ENCODE measurements at places on chromosomes 1 and 21.

DNA sequence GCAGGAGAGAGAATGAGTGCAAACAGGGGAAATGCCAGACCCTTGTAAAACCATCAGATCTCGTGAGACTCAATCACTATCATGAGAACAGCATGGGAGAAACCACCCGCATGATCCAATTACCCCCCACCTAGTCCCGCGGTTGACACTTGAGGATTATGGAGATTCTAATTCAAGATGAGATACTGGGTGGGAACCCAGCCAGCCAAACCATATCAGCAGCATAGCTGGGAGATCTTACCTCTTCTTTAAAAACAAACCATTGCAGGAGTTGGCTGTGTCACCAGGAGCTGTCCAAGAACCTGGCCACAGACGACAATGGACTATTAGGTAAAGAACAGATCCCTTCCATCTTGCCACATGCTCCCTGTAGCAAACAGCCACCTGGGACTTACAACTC, 422.7 kb downstream of the MATN1 start:
- no peak for DNase-seq

GRCh38 chr1:234780112-234780511, 170.1 kb upstream of the IRF2BP2 start:
- no peak for DNase-seq

GRCh38 chr1:26020330-26020768, 1.2 kb upstream of the EXTL1 start:
- no peak for DNase-seq

- no peak for DNase-seq
Observed at GRCh38 chr1:101363891-101364318, 127.1 kb downstream of the S1PR1 start.

DNA sequence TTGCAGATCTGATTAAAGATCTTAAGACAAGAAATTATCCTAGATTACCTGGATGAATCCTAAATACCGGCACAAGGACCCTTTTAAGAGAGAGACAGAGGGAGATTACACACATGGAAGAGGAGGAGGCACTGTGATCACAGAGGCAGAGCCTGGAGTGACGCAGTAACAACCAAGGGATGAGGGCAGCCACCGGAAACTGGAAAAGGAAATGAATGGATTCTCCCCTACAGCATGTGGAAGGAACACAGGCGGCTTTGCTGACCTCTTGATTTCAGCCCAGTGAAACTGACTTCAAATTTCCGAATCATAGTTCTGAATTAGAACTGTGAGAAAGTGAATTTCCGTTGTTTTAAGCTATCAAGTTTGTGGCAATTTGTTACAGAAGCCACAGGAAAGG, 50.2 kb upstream of the IVNS1ABP start:
- DNase-seq, result no peak

GRCh38 chr1:180310095-180310494, 80.0 kb downstream of the LHX4 start:
- no peak for DNase-seq

- no peak for DNase-seq
Observed at GRCh38 chr1:81044708-81045107, 756.0 kb upstream of the ADGRL2 start.

GRCh38 chr1:44225761-44226160, 12.5 kb downstream of the DMAP1 start:
- DNase-seq, result no peak

DNA sequence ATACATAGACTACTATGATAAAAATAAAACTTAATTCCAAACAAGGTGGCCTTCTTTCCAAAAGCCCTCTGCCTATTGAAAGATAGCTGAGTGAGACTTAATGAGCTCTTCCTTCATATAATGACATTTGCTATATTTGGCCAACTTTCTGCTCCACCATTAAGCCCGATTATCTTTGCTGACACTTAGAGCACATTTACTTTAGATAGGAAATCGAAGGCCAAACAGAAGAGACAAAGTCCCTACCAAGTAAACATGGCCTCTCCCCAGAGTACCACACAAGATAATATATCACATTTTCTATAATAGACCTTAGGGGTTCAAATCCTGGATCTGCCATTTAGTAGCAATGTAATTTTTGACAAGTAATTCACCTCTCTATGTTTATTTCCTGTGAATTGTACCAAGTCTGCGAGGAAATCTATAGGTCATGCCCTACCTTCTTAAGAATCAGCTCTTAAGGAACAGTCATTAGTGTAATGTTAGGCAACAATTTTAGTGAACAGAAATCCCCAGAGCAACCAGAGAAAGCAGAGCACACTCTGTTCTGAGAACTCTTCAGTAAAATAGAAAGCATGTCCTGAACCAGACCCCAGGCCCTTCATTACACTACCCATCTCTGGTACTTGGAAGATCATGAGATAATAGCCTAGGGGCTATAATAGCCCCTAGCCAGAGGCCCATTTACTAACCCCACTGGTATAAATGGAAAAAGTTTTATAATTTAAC, 17.3 kb upstream of the COA6 start:
- no peak for DNase-seq

GRCh38 chr1:10211805-10212410, 1.5 kb downstream of the KIF1B start:
- peak; percentile 42 for DNase-seq

DNA sequence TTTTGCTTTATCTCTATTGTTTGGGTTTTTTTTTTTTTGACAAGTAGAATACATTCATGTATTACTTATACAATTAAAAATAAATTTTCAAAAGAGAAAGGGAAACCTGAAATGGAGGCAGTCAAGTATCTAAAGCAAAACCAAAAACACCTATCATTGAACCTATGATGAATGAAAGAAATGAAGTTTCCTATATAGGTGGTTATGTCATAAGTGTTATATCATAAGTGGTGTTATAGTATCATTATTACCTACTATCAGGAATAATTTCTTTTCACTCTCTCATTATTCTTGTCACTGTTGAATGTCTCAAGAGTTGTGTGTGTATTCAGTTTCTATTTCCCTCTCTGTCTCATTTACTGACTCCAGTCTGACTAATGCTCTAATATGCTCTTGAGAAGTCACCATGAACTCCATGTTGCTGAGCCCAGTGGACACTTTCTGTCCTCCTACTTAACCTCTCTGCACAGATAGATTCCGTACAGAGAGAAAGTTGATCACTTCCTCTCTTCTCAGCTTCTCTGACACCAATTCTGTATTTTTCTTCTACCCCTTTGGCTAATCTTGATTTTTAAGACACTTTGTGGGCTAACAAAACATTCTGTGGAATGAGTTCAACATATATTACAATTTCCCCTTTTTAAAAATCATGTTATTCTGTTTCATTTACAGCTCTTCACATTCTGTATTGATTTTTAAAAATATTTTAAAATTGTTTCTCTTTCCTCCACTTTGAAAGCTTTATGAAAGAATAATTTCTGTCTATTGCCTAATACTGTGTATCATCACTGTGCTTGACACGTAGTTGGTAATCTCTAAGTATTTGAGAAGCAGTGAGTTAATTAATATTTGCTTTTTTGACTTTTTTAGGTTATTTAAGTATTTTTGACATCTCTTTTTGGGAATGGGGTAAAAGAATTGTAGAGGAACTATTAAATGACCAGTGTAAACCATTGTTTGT, 50.1 kb downstream of the RASAL2 start:
- no peak for DNase-seq

DNA sequence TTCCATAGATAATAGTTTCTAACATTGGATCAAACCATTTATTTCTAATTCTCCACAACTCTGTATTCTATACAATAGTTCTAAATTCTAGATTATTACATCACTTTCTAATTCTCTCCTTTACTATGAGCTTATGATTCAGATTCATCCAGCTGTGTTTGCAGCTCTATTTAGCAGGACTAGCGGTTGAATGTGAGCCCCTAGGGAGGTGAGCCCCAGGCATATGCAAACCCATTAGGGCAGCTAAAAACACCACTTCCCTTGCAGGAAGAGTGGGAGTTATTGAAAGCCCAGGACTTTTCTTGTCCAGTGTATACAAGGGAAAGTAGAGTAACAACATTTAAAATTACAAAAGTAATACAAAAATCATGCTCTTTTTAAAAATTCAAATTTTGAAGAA, 56.9 kb downstream of the KRTAP19-8 start:
- DNase-seq, result no peak

DNA sequence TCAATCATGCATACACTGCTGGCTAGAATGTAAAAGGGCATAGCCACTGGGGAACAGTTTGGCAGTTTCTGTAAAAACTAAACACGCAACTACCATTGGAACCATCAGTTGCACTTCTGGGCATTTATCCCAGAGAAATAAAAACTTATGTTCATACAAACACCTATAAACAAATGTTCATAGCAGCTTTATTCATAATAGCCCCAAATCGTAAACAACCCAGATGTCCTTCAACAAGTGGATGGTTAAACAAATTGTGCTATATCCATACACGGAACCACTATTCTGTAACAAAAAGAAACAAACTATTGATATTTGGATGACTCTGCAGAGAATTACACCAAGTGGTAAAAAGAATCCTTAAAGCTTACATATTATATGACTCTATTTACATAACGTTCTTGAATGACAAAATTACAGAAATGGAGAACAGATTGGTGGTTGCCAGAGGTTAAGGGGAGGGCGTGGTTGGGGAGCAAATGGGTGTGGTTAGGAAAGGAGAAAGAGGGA, 22.8 kb downstream of the LACTBL1 start:
- no peak for DNase-seq

DNA sequence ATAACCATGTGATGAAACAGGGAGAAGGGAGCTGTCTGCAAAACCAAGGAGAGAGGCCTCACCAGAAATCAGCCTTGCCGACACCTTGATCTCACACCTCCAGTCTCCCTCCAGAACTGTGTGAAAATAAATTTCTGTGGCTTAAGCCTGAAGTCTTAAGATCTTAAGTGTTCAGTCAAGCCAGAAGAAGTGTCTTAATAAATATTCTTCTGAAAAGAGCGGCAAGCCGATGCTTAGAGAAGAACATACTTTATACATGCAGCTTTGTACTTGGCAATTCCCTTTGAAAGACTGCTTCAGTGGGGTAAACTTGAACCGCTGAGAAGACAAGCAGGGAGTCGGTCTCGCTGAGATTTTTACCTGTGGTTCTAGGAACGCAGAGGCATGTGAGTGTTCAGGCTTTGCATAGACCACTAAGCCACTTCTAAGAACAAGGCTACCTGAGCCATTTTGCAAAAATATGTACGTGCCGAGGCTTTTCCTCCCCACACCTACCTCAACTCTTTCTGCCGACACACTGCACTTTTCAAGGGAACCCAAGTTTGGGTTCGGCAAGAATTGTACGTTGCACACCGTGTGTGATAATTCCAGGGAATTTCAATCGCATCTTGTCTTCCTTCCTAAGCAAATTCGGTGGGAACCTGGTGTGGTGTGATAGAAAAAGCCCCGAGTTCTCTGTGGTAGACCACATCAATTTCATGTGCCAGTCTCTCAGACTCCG, 3.4 kb downstream of the RUNX1 start:
- DNase-seq, result no peak

- DNase-seq, result peak; percentile 34
Observed at GRCh38 chr1:115056395-115056798, 26.8 kb downstream of the TSHB start.

- no peak for DNase-seq
Observed at GRCh38 chr1:197902131-197902453, 338 bp upstream of the C1orf53 start.

GRCh38 chr1:182137546-182137945, 76.0 kb upstream of the ZNF648 start:
- no peak for DNase-seq

DNA sequence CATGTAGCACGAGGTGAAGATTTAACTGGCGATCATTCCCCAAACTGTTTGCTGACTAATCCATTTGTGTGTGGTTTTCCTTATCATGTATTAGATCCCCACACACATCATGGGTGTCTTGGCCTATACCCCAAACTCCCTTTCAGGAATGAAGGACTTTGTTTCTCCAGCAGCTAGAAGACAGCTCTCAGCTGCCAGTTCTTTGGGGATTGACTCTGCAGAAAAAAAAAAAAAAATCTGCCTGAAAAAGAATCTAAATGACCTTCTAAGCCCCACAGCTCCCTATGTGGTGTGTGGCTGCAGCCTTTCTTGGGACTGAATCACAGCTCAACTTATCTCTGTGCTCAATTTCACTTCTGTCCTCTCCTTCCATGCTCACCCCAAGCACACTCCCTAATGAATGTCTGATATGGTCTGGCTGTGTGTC, 256.3 kb upstream of the DUSP10 start:
- no peak for DNase-seq

- DNase-seq, result no peak
Observed at GRCh38 chr1:227378181-227378580, 59.9 kb upstream of the CDC42BPA start.

GRCh38 chr1:159931101-159931794, 5.9 kb upstream of the TAGLN2 start:
- DNase-seq, result no peak

DNA sequence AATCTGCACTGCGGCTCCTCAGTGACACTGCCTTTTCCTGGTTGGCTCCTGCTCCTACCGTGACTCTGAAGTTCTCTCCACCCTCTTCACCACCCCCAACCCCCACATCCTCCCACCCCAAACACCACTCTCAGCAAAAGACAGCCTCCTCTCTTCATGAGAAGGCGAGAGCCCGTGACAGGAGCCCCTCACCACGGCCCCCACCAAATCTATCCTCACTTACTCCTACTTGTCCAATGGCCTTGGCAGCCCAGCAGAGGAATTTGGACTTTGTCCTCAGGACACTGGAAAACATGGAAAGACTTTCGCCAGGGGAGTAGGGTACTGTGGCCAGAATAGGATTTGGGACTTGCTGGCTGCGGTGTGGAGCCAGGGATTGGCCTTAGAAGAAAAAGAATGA, 6.9 kb downstream of the TMEM125 start:
- no peak for DNase-seq

DNA sequence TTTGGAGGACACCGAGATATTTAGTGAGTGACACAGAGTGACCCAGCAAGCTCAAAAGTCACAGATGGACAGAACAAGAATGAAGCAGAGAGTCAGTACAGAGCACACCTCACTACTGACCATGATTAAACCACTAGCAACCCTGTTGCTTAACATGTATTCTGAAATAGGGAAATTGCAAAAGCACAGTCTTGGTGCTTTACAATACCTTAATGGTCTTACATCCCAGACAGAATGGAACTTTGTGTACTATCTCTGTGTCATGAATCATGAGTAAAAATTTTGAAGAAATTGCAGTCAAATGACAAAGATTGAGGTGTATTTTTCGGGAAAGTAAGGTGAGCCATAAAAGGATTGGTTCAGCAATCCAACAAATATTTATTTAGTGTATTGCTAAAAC, 2.7 kb upstream of the SAMSN1 start:
- no peak for DNase-seq

- DNase-seq, result no peak
Observed at GRCh38 chr21:34307991-34308532, 55.7 kb upstream of the KCNE2 start.

- DNase-seq, result no peak
Observed at GRCh38 chr1:68011657-68012375, 38.6 kb downstream of the DIRAS3 start.

Data from mesothelial cell of epicardium (in vitro differentiated cells).